ENCODE measurements at places on chromosomes 6 and 20.

DNA sequence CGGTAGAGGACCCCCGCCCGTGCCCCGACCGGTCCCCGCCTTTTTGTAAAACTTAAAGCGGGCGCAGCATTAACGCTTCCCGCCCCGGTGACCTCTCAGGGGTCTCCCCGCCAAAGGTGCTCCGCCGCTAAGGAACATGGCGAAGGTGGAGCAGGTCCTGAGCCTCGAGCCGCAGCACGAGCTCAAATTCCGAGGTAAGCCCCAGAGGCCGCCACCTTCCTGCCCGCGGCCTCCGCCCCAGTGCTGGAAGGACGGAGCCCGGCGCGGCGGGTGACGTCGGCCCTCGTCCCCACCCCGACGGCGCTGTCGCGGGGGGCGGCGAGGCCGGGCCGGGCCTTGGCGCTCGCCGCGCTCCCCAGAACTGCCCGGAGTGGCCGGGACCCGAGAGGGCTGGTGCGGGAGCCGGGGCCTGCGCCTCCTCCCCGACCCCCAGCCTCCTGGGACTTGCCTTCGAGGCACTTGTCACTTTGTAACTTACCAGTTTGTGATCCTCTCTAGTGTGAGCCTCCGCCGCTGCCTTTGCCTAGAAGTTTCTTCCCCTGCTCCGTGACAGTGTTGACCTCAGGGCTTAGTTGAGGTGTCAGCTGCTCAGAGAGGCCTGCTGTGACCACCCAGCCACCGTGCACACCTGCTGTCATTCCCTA, 417 bp downstream of the VAPB start:
- DNase-seq = no peak

GRCh38 chr20:52889225-52889624, 82.9 kb upstream of the TSHZ2 start:
- no peak for DNase-seq

DNA sequence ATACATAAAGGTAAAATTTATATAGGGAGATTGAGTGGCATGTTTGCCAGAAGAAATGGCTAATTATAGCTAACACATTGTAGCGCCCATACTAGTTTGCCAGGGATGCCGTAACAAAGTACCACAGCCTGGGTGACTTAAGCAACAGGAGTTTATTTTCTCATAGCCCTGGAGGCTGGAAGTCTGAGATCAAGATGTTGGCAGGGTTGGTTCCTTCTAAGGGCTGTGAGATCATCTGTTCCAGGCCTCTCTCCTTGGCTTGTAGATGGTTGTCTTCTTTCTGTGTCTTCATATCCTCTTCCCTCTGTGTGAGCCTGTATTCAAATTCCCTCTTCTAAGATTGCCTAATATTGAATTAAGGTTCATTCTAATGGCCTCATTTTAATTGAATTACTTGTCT, 417.5 kb upstream of the OPRM1 start:
- DNase-seq = no peak

GRCh38 chr6:134247231-134247833, 70.6 kb downstream of the SGK1 start:
- DNase-seq = peak; percentile 15

- no peak for DNase-seq
These were observed 485.2 kb downstream of the GRIK2 start for GRCh38 chr6:101878554-101879276.

GRCh38 chr6:23097566-23097965, 528.2 kb downstream of the HDGFL1 start:
- DNase-seq = no peak

DNA sequence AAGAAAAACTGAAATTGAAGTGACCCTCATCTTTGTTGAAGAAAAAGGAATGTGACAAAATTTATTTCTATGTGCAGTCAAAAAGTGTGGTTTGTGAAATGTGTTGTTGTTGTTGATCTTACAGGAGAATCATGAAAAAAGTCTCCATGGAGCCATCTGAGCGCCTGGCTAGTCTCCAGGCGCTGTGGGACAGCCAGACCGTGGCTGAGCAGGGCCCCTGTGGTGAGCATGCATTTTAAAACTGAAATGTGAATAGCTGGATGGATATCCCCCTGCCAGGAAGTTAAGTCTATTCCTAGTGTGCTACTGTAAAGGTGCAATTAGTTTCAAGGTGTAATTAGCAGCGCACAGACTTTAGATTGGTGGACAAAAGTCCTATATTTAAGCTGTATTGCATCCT, 170.6 kb downstream of the CARMIL1 start:
- no peak for DNase-seq

DNA sequence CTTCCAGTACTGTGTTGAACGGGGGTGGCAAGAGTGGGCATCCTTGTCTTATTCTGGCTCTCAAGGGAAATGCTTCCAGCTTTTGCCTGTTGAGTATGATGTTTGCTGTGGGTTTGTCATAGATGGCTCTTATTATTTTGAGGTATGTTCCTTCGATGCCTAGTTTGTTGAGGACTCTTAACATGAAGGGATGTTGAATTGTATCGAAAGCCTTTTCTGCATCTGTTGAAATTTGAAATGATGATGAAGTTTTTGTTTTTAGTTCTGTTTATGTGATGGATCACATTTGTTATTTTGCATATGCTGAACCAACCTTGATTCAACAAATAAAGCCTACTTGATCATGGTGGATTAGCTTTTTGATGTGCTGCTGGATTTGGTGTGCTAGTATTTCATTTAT, 48.0 kb downstream of the RPRD1B start:
- DNase-seq = no peak

DNA sequence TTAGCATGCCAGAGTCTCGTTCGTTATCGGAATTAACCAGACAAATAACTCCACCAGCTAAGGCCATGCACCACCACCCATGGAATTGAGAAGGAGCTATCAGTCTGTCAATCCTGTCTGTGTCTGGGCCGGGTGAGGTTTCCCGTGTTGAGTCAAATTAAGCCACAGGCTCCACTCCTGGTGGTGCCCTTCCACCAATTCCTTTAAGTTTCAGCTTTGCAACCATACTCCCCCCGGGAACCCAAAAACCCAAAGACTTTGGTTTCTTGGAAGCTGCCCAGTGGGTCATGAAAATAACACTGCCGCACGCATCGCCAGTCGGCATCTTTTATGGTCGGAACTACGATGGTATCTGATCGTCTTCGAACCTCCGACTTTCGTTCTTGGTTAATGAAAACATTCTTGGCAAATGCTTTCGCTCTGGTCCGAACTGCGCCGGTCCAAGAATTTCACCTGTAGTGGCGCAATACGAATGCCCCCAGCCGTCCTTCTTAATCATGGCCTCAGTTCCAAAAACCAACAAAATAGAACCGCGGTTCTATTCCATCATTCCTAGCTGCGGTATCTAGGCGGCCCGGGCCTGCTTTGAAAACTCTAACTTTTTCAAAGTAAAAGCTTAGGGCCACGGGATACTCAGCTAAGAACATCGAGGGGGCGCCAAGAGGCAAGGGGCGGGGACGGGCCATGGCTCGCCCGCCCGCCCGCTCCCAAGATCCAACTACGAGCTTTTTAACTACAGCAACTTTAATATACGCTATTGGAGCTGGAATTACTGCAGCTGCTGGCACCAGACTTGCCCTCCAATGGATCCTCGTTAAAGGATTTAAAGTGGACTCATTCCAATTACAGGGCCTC, 1958.5 kb upstream of the DEFB115 start:
- no peak for DNase-seq

- no peak for DNase-seq
These were observed at the start of gene PLA2G7 for GRCh38 chr6:46734867-46735719. TSS of gene PLA2G7 (minus strand) at chr6:46735375. CDS start at chr6:46722891, 12,484 bp downstream.

GRCh38 chr6:2426561-2427340, 181.3 kb upstream of the GMDS start:
- no peak for DNase-seq

- no peak for DNase-seq
These were observed 48.4 kb upstream of the SLC35D3 start for GRCh38 chr6:136873748-136874147.

DNA sequence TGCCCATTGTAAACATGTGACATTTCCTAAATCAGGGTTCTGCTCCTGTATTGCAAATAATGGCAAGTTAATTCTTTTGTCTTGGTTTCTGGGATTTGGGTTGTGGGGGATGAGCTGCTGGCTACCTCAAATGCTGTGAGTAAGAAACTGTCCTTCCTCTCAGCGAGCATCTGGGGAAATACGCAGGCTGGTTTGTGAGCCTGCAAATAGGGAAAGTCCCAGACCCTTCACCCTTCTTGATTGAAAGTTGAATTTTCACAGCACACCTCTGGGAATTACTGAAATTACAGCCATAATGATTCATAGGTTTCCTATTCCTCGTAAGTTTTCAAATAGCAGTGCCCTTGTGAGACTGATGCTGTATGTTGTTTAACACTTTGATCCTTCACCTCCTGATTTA, 138.1 kb downstream of the TBXT start:
- no peak for DNase-seq

GRCh38 chr20:47152068-47152467, 204.4 kb downstream of the ZMYND8 start:
- DNase-seq = no peak

- DNase-seq = no peak
These were observed 145.7 kb downstream of the KHDC1L start for GRCh38 chr6:73079611-73079955.

DNA sequence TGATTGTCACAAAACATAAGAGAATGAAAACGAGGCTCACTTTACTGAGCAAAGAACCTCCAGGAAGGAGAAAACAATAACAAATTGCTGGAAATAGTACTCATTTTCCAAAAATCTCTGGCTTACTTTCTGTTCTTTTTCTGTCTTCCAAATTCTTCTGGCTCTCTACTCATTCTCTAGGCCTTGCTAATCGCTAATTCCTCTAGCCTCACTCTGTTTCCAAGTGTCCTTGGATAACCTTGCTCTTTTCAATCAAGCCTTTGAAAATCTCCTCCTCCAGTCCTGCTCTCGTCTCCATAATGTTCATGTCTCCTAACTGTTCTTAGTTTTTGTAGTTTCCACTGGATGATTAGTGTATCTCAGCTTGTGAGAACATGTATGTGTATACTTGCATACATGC, 96.2 kb upstream of the MAP7 start:
- no peak for DNase-seq

- no peak for DNase-seq
These were observed 19.3 kb downstream of the ENTPD6 start for GRCh38 chr20:25214819-25215218.

GRCh38 chr6:45493761-45494160, 116.0 kb upstream of the SUPT3H start:
- DNase-seq = no peak

DNA sequence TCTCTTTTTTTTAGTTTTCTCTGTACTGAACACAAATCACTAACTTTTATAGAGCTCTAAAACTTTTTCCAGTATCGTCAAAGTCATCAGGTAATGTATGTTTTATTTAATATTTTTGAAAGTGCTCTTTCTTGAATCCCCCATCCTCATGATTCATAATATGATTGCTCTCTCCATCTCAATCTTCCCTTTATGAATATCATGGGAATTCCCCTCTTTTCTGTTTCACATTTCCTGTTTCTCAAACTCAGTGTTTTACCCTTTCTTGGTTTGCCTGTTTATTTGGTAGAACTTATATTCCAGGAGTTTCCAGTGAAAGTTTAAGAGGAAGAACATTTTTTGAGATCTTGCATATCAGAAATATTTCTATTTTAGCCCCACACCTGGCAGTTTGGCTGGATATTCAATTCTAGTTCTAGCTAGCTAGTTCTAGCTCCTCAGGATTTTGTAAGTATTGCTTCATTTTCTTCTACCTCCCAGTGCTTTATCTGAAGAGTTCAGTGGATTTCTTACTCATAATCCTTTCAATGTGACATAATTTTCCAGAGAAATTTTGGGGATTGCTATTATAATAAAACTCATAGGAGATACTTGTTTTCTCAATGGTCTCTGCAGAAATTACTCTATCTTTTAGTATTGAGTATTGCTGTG, 6.1 kb upstream of the C6orf58 start:
- DNase-seq = no peak

DNA sequence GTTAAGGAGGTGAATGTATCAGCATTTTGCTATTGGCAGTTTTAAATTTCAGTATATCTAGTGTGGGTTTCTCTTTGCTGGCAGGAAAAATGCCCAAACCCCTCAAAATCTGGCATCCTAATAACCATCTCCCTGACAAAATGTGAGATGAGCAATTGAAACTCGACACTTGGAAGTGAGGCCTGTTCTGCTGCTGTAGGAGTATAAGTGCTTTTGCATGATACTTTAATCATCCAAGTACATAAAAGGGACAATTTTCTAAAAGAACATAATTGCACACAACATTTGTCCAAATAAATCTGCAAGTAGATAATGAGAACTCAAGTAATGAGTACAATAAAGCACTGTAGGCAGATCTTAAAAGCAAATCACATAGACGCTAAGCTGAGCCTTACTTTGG, 36.5 kb downstream of the LAMP5 start:
- no peak for DNase-seq

Measured in stimulated activated CD8-positive, alpha-beta memory T cell treated with anti-CD3 and anti-CD28 coated beads, Interleukin-15, amount 100 ng/mL, for 1 hour (primary cell).